ENCODE measurements at places on chromosomes 1 and 21.

- no peak for DNase-seq
Measured at GRCh38 chr1:221175249-221175648, 296.0 kb downstream of the HLX start.

DNA sequence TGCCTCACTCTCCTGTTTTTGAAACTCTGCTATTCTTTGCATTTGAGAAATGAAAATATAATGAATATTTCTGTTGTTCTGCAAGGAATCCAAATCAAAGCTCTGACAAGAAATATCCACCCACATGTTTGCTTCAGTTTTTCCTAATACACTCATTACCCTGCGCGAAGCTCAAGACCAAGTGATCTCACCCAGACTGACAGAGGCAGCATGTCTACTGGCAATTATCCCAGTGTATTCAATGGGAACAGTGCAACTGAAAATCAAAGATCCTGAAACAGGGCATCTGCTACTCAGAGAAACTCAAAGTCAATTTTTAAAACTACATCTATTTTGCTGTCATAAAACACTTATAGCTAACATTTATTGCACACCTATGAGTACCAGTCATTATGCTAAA is 321.0 kb upstream of the LRRC7 start:
- DNase-seq = no peak

DNA sequence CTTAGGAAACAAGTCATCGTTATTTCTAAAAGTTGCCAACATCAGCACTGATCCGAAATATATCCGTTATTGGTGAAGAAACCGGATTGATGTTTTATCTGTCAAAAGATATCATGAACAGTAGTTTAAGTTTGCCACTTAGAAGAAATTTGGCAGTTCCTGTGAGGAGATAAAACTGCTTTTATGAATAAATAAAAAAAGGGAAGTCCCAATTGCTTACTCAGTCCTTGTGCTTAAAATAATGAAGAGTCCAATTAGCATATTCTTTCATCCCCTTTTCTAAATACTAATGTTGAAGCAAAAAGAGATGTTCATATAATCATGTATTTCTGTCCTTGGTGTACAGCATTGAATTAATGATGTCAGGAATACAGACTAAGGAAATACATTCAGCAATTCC is 164.6 kb downstream of the NCAM2 start:
- no peak for DNase-seq

GRCh38 chr1:180652792-180653191 is 21.0 kb downstream of the XPR1 start:
- no peak for DNase-seq

DNA sequence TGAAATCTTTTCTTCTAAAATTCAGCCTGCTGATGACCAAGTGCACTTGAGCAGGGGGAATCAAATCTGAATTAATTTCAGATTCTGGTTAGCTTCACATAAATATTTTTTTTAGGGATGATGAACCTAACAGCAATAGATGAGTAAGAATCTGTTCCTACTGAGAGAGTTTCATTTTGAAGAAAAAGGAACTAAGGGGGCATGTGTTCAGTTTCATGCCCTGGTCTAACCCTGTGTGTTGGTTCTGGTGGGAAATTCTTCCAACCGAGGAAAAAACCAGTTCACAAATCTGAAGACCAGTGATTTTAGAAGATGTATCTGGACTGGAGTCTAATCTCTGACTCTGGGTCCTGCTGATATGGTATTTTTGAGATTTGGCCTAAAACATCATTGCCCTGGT is 13.7 kb downstream of the SELL start:
- DNase-seq = no peak

- DNase-seq = no peak
Measured at GRCh38 chr1:164735315-164736052, 176.5 kb downstream of the PBX1 start.

GRCh38 chr1:18807334-18808063 is 52.0 kb downstream of the TAS1R2 start:
- DNase-seq = no peak

DNA sequence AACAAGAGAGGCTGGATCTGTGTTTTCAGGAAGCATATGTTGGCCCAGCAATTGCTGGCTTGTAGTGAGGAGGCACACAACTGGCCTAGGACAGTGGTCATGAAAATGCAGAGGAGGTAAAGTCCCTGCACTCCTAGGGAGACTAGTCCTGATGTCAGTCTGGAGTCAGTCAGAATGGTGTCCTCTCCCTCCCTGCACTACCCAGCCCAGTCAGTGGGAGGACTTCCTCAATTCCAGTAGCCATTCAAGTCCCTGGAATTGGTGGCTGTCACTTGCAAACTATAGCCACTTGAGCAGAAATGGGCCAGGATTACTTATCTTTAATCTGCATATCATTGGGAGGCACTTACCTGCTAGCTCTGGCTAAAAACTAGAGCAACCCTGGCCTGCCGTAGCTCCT is 18.6 kb downstream of the NDUFS5 start:
- DNase-seq = peak; percentile 4

All from SW480 (cell line).